Activated B cell treated with CpG ODN at 0.5 μM for 24 hours (primary cell): ENCODE measurements at places on chromosomes 4 and X.

GRCh38 chrX:111567542-111568255 is 56.3 kb downstream of the SERTM2 start:
- no peak for DNase-seq
- no peaks in the 10 kb centered on the region for H3K27me3 ChIP-seq
- H3K27ac ChIP-seq = no peak overlapping the region
- no peaks in the 10 kb centered on the region for H3K4me1 ChIP-seq

DNA sequence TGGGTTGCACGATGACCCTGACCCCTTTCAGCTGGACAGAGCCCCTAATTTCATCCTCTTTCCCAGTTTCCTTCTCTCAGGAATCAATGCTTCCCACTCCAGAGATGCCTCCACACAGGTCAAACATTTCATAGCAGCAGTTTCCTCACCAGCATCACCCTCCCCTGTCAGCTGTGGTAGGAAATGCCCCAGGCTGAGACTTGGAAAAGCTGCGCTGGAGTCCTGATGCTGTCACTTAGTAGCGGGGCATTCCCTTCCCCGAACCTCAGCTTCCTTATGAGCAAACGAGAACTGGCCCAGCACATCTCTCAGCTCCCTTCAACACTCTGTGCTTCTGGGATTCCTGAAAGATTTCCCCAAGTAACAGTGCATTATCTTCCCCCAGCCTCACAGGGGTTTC is 2.7 kb downstream of the GJB1 start:
- no peak overlapping the region for H3K27ac ChIP-seq
- H3K36me3 ChIP-seq = no peaks in the 10 kb centered on the region
- H3K4me3 ChIP-seq = no peak overlapping the region
- H3K4me1 ChIP-seq = no peaks in the 10 kb centered on the region
- peaks cover 1% of the 10 kb centered on the region for H3K27me3 ChIP-seq
- DNase-seq = no peak

DNA sequence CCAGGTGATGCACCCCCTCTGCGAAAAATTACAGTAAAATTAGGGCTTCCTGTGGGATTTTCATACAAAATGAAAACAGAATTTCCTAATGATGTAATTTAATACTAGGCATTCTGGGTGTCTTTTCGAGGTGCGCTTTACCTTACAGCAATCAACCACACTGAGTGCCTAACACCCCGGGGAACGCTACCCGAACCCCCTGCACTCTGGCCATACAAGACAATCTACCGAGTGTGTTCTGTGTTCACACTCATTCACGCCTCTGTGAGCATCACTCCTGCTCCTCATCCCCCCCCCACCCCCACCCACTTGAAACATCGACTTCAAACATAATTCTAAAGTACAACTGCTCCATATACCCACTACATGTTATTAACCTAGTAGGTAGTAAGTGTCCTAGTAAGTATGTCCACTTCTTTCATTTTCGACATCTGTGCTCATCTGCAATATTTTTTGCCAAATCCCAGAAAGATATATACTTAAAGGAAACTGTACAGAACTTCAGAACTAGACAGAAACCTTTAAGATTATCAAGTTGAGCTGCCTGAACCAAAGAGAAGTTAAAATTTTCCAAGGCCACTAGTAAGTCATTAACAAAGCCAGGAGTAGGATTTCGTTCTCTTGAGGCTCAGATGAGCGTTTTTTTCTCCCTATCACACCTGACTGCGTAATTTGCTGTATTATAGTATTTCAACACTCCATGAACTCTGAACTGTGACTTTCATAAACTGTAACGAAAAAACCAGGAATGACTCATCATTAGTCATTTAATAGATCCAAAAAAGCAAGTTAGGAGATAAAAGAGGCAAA is 80.0 kb downstream of the FAT1 start:
- H3K4me3 ChIP-seq = no peak overlapping the region
- no peaks in the 10 kb centered on the region for H3K27me3 ChIP-seq
- H3K36me3 ChIP-seq = no peaks in the 10 kb centered on the region

- no peak for DNase-seq
- no peaks in the 10 kb centered on the region for H3K27me3 ChIP-seq
- no peaks in the 10 kb centered on the region for H3K4me1 ChIP-seq
- no peak overlapping the region for H3K4me3 ChIP-seq
- no peak overlapping the region for H3K27ac ChIP-seq
- H3K36me3 ChIP-seq = no peaks in the 10 kb centered on the region
Observed at GRCh38 chr4:188262464-188262863, 123.2 kb downstream of the TRIML1 start.

DNA sequence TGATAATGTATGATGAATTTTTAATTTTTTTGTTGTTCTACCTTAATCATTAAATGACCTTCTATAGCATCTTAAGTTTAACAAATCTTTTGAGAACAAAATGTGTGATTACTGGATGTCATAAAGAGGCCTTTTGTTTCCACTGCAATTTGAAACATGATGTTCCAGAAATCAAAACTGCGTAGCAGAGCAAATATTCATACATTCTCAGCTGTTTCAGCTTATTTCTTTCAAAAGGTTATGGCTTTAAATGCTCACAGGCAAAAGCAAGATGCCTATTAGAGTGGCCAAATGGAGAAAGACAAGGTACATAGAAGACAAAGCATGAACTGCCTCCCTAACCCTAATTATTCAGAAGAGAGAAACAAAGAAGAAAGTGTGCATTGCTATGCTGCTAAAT is 233.0 kb upstream of the SLC7A11 start:
- no peak for DNase-seq
- no peaks in the 10 kb centered on the region for H3K36me3 ChIP-seq
- no peaks in the 10 kb centered on the region for H3K4me1 ChIP-seq
- no peaks in the 10 kb centered on the region for H3K27me3 ChIP-seq

DNA sequence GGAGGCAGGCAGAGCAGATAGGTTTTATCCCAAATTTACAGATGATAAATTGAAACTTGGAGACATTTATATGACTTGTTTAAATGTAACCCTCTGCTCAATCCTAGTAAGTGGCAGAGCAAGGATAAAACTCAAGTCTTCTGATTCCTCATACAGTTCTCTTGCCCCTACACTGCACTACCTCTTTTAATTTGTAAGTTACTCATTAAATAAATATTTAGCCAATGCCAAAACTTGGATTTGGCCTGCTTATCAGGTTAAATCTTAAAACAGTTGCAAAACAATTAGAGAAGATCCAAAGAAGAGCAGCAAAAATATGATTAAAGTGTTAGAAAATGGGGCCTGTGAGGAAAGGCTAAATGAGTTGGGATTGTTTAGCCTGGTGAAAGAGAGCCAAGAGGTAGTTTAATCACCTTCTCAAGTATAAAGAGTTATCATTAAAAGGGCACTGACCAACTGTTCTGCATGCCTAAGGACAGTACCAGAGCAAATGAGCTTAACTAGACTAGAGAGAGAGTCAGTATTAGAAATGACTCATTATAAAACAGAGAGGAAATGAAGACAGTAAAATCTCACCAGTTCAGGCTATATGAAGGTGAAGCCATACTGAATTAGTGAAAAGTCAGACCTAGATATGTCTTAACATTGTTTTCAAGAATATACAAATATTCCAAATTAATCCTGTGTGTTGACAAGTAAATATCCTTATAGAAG is 146.3 kb downstream of the GRIA3 start:
- DNase-seq = no peak
- H3K4me1 ChIP-seq = no peaks in the 10 kb centered on the region
- no peaks in the 10 kb centered on the region for H3K36me3 ChIP-seq
- H3K27ac ChIP-seq = no peak overlapping the region
- no peaks in the 10 kb centered on the region for H3K27me3 ChIP-seq

GRCh38 chrX:23493941-23494374 is 159.3 kb downstream of the PTCHD1 start:
- H3K27ac ChIP-seq = no peak overlapping the region
- no peak for DNase-seq
- no peak overlapping the region for H3K4me3 ChIP-seq
- no peaks in the 10 kb centered on the region for H3K27me3 ChIP-seq
- H3K36me3 ChIP-seq = no peaks in the 10 kb centered on the region
- peaks cover 4% of the 10 kb centered on the region for H3K4me1 ChIP-seq
